ENCODE measurements at places on chromosomes 11 and 22.

GRCh38 chr11:128458321-128458720 lies 129.0 kb downstream of the ETS1 start:
- DNase-seq: no peak

DNA sequence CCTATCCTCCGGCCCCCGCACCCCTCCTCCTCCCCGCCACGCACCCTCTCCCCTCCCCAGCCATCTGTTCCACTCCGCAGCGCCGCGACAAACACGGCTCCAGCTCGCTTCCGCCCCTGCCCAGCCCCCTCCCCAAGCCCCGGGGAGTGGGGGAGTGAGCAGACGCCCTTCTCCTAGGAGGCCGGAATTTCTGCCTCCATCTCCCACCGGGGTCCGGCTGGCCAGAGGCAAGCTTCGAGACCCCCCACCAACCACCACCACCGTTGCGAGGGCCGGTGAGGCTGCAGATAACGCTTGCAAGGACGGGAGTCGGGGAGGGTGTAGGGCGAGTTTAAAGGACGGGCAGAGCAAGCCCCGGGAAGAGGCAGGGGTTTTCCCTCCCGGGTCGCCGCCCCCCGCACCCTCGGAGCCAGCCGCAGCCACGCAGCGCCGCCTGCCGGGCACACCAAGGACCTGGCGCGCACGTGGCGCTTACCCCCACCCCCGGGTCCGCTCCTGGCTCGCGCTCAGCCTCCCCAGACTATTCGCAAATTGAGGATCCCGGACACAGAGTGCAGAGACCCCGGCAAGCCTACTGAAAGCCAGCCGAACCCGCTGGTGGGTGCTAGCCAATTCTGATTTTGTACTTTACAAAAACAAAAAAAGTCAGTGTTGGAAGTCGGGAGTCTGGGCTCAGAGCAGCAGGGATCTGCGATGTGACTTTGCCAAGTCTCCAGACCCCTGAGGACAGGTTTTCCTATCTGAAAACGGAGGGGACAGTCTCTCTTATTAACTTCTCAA lies 22.6 kb downstream of the RTN4RL2 start:
- peak; percentile 43 for DNase-seq

GRCh38 chr11:24390016-24390415 lies 106.8 kb upstream of the LUZP2 start:
- DNase-seq: no peak

GRCh38 chr11:32255841-32256240 lies 165.0 kb downstream of the RCN1 start:
- DNase-seq: no peak

DNA sequence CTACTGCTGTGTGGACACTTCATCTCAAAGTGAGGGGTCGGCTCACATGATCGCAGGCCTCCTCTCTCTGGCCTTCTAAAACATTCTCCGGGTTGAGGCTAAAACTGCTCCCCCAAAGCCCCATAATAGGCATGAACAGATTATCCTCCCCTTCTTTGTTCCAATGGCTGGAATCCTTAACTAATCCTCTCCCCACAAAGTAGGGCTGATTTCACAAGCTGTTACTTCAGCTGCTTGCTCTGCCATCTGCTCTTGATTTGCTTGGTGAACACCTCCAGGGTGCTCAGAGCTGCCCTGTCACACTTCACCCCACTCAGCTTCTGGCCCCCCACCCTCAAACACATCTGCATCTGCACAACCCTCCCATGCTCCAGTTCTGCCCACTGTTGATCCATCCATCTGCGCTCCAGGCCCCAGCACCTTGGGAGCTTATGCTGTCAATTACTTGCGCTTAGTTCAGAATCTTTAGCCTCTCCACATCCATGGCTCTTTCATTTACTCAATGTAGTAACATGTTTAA lies 173.1 kb upstream of the API5 start:
- no peak for DNase-seq

DNA sequence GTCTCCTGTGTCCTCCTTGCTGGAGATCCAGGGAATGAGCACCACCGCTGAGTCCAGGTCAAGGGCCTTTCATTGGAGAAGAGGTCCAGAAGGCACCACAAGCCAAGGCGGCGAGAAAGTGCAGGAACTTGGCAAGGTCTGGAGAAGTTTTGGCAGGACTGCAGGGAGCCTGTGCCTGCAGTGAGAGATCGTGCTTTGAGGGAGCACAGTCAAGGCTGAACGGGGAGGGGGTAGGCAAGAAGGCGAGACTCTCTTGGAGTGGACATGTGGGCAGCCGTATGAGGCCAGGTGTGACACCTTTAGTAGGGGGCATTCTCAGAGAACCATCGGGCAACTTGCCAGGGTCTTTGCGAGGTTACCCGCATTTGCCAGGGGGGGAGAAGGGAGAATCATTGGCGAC lies 30.5 kb downstream of the LRRC10B start:
- no peak for DNase-seq

- no peak for DNase-seq
These were observed 54.1 kb upstream of the WT1 start for GRCh38 chr11:32489464-32489863.

DNA sequence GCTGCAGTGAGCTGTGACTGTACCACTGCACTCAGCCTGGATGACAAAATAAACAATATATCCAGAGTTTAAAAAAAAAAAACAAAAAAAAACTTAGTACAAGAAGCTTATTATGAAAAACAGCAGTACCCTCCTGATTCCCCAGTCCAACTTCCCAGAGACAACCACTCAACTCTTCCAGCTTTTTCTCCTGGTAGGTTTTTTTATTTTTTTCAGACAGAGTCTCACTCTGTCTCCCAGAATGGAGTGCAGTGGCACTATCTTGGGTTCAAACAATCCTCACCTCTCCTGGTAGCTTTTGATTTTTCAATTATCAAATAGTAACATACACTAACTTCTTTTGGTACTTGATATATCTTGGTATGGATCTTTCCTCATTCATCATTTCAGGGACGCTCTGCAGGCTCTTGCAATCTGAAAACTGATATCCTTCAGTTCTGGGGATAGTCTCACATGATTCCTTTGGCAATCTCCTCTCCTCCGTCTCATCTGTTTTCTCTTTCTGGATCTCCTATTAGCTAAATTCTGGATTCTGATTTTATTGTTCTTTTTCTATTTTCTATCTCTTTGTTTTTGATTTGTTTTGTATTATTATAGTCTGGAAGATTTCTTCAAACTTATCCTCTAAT lies 44.9 kb downstream of the ALG9 start:
- no peak for DNase-seq

DNA sequence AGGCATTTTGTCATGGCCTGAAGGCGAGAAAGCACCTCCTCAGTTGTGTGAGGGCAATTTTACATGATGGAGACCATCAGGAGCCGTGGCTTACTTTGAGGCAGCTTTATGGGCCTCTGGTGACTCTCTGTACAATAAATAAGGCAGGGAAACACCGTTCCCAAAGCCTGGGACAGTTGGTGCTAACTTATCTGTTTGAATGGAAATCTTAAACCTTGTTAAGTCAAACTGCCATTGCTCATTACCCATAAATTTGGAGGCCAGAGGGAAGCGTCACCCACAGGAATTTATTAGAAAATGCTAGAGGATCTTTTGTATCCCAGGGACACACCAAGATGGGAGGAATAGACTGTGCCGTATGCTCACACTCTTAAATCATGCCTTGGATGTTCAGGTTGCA lies 1156.9 kb downstream of the BRD1 start:
- DNase-seq: no peak

GRCh38 chr22:23751441-23751996 lies 607 bp upstream of the ZNF70 start:
- peak; percentile 13 for DNase-seq

All from NCI-H510A treated with DMSO at 0.1 percent for 48 hours (cell line).